Stimulated activated CD8-positive, alpha-beta memory T cell treated with anti-CD3 and anti-CD28 coated beads, Interleukin-2, amount 100 ng/mL, for 48 hours (primary cell): ENCODE measurements at places on chromosomes 6 and 20.

GRCh38 chr6:104682722-104683643, 176.7 kb downstream of the HACE1 start:
- DNase-seq, result peak; percentile 61

DNA sequence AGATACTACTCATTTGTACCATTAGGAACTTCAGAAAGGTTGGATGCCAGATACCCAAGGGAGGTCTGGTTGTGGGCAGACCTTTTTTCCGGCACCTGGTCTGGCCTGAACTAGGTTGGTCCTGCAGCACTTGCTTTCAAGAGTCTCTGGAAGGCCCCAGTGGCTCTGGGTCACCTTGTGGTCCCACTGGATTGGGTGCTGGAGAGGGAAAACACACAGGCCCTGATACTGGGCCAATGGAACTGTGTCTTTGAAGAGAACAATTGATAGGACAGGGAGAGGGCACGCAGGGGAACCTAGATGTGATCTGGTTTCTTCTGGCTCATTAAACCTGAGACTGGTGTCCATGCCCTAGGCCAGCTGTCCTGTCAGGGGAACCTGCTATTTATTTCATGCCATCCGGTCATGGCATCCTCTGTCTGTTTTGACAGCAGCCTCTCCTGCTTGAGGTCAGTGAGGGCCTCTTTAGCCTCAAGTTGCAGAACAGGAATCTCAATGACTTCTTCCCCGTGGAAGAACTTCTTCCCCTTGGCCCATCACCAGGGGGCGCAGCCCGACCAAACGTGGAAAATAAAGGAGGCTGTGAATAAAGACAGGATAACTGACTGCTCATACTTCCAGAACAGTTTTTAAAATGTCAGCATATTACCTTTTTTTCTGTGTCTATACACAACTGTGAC, 25.0 kb downstream of the TAF8 start:
- peak; percentile 58 for DNase-seq

GRCh38 chr6:159742165-159742564, 14.9 kb downstream of the WTAP start:
- DNase-seq, result no peak

DNA sequence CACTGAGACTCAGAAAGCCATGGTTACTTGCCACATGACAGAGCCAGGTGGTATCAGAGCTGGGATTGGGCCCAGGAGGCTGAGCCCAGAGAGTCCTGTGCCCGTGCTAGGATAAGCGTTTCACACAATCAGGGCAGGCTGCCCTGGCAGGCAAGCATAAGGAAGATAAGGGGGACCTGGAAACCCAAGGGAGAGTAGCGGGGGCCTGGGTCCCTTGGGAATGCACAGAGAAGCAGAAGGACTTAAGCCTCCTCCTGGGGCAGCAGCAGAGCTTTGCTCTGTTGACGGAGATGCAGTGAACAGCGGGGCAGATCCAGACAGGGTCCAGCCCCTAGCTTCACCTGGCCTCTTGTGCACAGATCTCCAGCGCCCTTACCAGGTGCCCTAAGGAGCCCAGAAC, 8.7 kb downstream of the TRIB3 start:
- no peak for DNase-seq

GRCh38 chr20:59631751-59632540, 27.6 kb downstream of the PHACTR3 start:
- DNase-seq, result no peak

DNA sequence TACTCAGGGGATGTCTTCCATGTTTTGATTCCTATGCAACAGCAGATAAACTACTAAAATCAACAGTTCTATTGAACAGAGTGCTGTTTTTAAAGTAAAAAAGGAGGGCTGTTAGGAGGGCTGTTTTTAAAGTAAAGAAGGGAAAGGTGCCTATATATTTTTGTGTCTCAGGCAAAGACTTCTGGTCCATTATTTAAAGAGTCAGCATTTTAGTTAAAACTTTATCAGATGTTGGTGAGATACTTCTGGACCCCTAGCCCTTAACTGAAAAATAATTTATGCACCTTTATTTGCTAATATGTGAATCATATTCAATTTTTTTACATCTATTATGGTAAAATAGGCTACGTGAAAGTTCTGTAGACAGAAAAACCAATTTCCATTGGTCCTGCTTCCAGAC, 144.8 kb downstream of the MOXD1 start:
- no peak for DNase-seq

GRCh38 chr6:111175109-111175508, 87.8 kb downstream of the SLC16A10 start:
- DNase-seq, result no peak

GRCh38 chr20:59258221-59258621, 42.2 kb upstream of the EDN3 start:
- no peak for DNase-seq

DNA sequence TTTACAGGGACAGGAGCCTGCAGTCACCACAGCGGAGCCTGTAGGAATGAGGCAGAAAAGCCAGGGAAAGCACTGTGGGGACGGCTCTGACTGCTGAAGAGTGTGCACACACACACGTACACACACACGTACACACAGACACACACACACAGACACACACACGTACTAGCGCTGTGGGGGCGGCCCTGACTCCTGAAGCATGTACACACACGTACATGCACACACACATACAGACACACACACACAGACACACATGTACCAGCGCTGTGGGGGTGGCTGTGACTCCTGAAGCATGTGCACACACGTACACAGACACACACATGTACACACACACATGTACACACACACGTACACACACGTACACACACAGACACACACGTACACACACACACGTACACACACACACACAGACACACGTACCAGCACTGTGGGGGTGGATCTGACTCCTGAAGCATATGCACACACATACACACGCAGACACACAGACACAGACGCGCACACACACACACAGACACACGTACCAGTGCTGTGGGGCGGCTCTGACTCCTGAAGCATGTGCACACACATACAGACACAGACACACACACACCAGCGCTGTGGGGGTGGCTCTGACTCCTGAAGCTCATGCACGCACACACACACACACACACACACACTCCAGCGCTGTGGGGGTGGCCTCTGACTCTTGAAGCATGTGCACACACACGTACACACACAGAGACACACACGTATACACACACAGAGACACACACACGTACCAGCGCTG, 127.3 kb downstream of the DLL1 start:
- DNase-seq, result no peak

GRCh38 chr6:27547157-27548075, 74.5 kb upstream of the ZNF184 start:
- peak; percentile 28 for DNase-seq

- no peak for DNase-seq
These were observed 52.1 kb downstream of the PRKN start for GRCh38 chr6:162675503-162675902.
